ENCODE measurements at places on chromosomes 7 and 10.

DNA sequence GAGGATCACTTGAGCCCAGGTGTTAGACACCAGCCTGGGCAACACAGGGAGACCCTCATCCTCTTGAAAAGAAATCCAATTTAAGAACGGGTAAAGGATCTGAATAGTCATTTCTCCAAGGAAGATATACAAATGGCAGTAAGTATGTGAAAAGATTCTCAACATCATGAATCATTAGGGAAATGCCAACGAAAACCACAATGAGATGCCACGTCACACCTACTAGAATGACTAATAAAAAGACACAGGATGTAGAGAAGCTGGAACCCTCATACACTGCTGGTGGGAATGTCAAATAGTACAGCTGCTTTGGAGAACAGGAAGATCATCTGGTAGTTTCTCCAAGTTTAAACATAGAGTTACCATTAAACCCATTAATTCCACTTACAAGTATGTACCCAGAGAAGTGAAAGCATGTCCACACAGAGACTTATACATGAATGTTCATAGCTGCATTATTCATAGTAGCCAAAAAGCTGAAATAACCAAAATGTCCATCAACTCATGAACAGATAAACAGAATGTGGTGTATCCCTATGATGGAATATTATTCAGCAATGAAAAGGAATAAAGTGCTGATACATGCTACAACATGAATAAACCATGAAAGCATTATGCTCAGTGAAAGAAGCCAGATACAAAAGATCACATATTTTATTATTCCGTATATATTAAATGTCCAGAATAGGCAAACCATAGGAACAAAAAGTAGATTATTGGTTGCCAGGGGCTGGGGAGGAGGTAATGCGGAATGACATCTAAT is 13.1 kb upstream of the ZMIZ2 start:
- DNase-seq, result peak; percentile 76

DNA sequence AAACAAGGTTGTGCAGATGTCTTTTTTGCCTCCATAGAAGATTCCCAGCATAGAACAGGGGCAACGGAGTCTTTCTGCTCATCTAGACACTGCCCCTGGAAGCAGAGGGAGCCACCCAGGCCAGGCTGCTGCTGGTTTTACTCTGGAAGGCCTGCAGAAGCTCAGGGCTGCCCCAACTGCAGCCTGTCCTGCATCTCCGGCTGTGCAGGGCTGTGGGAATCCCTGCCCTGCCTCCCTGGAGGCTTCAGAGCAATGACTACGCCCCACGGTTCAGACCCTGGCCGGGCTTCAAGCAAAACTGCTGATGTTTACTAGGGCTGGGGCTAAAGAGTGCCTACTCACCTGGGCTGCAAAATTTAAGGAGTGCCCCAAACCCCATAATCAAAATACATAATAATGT is 43.9 kb downstream of the GHRHR start:
- no peak for DNase-seq

DNA sequence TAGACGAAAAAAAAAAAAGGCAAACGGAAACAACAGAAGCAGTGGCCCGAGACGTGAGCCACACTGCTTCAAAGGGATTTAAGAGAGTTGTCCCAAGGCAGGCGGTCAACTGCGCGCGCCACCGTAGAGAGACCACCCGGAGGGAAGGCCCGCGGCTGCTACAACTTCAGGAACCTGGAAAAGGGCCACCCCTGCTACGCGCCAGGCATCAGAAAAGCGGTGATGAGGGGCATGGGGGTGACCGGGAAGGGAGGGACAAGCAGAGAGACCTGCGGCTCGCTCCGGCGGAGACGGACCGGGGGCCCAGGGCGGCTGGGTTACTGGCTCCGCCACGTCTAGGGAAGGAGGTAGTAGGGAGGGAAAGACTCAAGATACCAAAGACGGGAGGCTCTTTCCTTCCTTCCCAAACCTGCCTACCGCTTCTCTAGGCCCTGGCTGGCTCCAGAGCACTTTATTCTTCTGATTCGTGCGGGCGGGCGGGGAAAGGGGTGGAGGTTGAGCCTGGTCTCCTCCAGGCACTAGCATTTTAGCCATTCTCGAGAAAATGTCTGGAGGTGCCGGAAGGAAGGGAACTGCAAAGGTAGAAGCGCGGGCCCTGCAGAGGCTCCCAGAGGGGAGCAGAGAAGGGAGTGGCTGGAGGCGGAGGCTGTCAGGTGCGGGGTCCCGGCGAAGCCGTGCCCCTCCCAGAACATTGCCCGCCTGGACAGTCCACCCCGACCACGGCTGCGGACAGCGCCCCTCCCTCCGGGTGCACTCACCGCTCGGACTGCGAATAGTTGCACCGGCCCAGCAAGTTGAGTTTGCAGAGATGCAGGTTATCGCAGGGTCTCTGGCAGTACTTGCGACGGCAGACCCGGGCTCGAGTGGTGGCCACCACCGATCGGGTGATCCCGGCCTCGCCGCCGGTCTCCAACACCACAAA is 993 bp downstream of the ZC3HAV1 start:
- no peak for DNase-seq

GRCh38 chr7:84813376-84813775 is 373.5 kb downstream of the SEMA3D start:
- no peak for DNase-seq

GRCh38 chr7:154680894-154681659 is 321.8 kb downstream of the PAXIP1 start:
- no peak for DNase-seq

- peak; percentile 44 for DNase-seq
Observed at GRCh38 chr10:88386821-88387773, 196.0 kb downstream of the RNLS start.

GRCh38 chr7:1811850-1812508 is 141.9 kb downstream of the ELFN1 start:
- no peak for DNase-seq

DNA sequence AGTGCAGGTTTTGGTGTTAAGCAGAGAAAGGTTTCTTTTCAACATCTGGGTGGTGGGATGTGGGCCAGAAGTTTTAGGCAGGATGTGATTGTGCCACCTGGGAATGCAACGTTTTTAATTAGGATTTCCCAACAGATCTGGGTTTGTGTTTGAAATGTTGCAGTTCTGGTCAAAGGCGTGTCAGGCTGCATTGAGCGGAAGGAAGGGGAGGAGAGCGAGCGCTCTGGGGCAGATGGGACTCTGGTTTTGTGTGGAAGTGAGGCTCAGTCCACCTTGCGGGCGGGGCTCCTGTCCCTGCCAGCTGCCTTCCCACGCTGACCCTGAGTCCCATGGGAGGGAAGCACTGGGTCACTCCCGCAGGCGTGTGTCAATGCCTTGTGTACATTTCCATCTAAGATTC is 767.7 kb downstream of the KCNMA1 start:
- no peak for DNase-seq

DNA sequence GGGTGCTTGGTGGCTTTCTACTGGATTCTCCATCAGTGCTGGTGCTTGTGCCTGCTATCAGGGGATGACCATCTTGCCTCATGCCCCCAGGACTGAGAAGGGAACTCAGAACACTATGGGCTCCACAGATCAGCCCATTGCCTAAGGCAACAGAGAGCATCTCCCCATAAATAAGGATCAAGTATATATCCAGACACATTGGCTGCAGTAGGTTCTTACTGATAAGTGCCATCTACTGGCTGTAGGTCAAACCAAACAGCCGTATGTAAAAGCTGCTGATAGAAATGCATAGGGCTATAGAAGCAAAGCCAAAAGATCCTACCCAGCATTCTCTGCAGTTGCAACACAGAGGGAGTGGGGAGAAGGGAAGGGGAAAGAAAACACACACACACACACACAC is 153.7 kb downstream of the CDK14 start:
- DNase-seq, result no peak

GRCh38 chr10:69422676-69423075 is 6.0 kb upstream of the TACR2 start:
- no peak for DNase-seq

- DNase-seq, result no peak
Observed at GRCh38 chr7:37006764-37007163, 282.5 kb upstream of the AOAH start.

DNA sequence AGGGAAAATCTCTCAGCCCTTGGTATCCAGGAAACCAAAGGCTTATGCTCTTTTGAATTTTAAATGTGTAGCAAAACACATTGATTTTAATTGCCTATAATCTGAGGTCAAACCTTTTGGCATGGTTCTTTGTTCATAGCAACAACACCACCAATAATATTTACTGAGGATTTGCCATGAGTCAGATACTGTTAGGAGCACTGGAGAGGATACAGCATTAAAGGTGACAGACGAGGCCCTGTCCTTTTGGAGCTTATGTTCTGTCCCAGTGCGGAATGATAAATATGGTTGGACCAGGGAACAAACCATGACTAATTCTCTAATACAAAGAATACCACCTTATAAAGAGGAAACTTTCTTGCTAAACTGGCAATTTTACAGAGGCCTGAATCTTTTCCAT is 176.6 kb downstream of the CTNNA3 start:
- no peak for DNase-seq

GRCh38 chr7:113824117-113824823 is 94.5 kb downstream of the PPP1R3A start:
- DNase-seq, result no peak

DNA sequence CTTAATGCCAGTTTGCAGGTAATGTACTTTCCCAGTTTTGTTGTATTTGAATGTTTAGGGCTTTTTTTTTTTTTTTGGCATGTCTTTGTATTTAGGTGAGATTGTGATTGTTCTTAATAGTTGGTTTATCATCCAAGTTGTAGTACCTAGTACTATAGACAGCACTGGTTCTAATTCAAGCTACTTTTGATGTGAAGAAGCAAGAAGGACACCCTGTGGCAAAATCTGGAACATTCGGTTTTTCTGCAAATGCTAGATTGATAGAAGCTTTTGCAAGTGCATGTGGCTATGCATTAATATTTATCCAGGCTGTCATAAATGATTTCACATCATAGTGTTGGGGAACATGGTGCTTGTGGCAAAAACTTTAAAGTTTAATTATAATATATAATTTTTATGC is 248.9 kb downstream of the FOXP2 start:
- peak; percentile 8 for DNase-seq

Measured in inflammatory macrophage (primary cell).